ENCODE measurements at places on chromosomes 3 and 15.

DNA sequence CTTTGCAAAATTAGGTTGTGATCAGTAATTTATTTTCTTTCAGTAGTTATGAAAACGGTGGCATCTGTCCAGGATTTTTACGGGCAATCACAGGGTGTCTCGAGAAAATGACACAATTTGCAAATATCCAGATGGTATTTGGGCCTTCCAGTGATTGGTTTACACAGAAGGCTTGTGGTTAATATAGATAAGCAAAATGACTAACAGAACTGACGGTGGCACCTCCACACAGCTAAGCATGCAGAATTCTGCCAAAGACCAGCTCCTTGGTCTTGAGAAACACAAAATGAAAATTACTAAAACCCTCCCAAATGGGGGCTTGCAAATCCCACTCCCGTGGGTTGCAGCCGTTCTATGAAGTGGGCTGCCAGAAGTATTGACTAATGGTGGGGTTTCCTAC, 5.5 kb downstream of the ARHGEF3 start:
- DNase-seq: no peak

DNA sequence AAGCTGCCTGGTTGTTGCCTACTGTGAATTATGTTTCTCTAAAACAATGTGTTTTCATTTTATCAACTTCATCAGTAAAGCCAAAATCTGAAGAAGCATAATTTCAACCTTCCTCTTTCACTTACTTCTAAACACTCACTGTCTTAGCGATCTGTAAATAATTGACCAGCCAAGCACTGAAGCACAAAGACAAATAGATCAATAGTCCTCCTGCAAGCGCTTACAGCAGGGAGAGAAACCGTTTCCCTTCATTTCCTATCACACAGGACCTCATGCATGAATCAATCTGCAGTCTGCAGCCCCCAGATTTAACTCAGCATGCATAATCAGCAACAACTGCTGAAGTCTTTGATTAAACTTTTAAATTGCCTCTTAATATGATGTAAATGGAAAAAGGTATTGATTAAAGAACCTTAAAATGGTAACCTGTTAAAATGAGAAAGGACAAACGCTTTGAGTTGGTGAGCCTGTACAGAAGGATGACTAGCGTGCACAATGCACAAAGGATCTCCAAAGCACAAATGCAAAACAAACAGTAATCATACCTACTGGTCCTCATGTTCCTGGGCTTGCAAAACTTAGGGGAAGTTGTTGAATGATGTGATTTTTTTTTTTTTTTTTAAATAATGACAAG, 370.2 kb upstream of the ZNF385D start:
- no peak for DNase-seq

DNA sequence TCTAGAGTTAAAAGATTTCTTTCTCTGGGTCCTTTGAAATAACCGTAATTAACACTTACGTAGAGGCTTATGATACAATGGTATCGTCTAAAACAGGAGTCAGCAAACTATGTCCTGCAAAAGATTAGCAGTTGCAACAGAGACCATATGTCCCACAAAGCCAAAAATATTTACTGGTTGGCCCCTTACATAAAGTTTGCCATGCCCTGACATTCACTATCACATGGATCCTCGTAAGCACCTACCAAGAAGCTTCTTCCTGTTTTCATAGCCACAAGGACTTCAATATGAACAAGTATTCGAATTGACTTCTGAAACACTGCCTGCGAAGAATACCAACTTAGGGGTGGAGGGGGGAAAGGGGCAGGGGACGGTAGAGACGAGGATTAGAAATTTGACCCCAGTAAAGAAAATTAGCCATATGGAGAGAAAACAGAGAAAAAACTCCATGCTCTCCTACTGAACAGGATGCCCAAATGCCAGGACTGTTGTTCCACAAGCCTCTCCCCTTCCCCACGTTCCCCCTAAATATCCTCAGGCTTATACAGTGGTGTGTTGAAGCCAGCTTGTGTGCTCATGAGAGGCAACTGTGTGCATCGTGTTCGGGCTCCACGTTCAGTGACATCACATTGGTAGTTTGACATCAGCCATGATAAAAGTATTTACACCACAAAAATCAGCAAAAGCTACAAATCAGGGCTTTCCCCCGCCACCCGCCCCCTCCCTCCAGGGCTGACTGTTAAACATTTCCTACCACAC, 144.1 kb upstream of the HES1 start:
- no peak for DNase-seq

DNA sequence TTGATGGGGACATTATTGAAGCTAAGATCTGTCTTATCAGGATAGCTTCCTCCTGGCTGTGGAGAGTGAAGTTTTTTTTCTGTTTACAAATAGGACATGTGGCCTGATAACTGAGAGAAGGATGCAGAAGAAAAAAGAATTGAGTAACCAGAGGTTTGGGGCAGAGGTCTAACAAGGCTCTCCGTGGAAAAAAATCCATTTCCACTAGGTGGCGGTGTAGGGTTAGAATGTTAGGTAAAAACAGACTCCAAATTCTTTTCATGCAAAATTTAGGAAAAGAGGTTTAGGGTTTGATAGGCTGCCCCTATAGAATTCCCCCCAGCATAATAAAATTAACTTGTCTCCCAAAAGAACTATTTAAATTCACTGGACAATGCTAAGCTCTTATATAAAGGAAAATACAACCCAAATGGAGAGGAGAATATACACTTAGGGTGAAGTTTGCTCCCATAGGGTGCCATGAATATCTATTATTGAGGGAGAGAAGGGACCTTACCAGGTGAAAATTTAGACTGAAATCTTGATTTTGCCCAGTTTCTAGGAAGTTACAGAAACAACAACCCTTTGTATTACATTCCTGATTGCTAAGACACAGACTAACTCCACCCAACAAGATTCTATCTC, 1560.4 kb downstream of the OTOL1 start:
- DNase-seq: peak; percentile 83

DNA sequence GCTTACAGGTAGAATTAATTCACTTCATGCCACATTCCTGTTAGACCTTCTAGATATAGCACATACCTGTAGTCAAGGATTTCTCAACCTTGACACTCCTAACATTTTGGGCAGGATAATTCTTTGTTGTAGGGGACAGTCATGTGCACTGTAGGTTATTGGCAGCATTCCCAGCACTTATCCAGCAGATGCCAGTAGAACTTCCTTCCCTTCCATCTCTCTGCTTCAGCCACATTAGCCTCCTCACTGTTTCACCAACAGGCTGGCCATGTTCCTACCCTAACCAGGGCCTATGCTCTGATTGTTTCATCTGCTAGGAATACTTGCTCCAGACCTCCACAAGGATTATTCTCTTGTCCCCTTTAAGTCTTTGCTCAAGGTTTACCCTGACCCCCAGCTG, 68.0 kb upstream of the STAC start:
- no peak for DNase-seq

GRCh38 chr3:193556841-193557240, 2.1 kb upstream of the ATP13A4 start:
- DNase-seq: no peak

GRCh38 chr3:24830230-24831152, 335.8 kb upstream of the THRB start:
- no peak for DNase-seq

- DNase-seq: no peak
Measured at GRCh38 chr15:33746203-33746602, 222.1 kb upstream of the CHRM5 start.

GRCh38 chr3:98972155-98972554, 70.7 kb upstream of the DCBLD2 start:
- DNase-seq: no peak

- DNase-seq: no peak
Measured at GRCh38 chr3:171173736-171174135, 147.2 kb upstream of the SLC2A2 start.

- no peak for DNase-seq
Measured at GRCh38 chr3:21331857-21332256, 419.2 kb downstream of the ZNF385D start.

GRCh38 chr3:141493184-141493583, 6.4 kb downstream of the RASA2 start:
- no peak for DNase-seq

GRCh38 chr15:61749169-61749568, 311.1 kb downstream of the VPS13C start:
- DNase-seq: no peak

- no peak for DNase-seq
Measured at GRCh38 chr3:182626484-182627467, 166.5 kb upstream of the ATP11B start.

DNA sequence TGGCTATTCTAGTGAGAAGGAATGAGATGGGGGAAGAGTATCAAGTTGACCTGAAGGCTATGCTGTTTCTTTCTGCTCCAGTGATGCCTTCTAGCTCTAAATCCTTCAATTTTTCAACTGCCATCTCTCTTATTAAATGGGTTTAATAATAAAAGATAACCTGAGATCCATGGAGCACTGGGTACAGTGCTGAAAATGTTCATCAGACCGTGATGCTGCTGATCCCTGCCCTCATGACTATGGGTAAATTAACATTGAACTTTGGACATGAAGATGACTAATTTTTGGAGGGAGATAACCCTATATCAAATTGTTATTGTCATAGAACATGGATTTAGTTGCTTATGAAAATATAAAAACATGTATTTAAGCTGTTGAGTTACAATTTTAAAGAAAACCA, 27.7 kb upstream of the SLC2A2 start:
- DNase-seq: no peak

DNA sequence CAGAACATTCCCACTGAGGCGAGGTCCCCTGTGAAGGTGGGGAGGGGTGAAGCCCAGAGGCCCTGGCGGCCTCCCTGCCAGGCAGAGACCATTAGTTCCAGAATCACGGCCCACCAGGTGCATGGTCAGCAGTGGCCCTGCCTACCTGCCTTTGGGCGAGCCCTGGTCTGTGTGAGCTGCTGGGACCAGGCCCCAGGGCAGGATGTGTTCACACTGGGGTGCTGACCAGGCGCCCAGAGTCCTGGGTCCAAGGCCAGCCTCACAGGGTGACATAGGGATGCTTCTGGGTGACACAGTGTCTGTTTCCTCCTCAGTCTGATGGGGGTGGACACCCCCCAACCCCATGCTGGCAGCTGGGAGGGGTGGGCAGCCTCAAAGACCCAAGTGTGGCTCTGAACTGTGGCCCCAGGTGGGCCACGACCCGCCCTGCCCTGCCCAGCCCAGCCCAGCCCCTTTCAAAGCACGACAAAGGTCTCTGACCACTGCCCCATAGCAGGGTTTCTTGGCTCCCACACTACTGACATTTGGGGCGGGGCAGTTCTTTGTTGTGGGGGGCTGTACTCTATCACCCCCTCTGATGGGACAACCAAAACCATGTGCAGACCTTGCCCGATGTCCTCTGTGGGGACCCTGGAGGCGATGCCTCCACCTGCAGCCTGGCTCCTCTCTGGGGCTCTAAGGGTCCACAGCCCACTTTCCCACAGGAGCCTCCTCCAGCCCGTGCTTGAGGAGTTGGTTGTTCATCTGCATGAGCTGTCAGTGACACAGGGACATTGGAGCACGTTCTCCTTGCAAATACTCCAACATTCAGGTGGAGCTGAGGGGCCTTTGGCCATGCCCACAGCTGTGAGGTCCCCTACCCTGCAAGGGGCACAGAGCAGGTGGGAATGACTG, 44.8 kb upstream of the SLC41A3 start:
- no peak for DNase-seq

DNA sequence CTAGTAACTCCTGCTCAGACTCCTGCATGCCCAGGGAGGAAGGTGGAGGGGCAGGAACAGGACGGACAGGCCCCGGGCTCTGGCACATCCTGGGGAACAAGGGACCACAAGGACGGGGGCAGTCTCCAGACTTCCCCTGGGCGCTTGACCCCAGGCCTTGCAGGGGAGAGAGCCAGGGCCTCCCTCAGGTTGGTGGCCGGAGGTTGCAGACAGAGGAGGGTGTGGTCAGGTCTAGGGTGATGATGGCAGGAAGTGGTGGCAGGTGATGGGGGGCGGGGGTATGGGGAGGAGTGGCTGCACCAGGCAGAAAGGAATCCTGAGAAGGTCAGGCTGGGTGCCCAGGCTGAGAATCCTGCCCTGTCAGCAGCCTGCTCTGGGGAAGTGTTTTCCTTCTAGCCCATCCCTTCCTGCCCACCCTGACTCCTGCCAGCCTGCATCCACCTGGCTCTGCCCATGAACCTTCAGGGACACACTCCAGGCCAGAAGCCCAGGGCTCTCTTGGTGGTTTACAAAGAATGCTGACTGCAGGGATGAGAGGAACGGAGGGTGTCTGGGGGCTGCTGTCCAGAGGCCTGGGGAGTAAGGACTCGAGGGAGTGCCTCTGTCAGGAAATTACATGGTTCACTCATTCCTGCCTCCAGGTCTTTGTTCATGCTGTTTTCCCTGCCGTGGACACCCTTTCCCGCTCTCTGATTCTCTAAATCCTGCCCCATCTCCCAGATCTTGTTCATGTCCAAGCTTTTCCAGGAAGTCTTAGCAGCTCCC, 15.8 kb downstream of the LOXL1 start:
- DNase-seq: peak; percentile 81

DNA sequence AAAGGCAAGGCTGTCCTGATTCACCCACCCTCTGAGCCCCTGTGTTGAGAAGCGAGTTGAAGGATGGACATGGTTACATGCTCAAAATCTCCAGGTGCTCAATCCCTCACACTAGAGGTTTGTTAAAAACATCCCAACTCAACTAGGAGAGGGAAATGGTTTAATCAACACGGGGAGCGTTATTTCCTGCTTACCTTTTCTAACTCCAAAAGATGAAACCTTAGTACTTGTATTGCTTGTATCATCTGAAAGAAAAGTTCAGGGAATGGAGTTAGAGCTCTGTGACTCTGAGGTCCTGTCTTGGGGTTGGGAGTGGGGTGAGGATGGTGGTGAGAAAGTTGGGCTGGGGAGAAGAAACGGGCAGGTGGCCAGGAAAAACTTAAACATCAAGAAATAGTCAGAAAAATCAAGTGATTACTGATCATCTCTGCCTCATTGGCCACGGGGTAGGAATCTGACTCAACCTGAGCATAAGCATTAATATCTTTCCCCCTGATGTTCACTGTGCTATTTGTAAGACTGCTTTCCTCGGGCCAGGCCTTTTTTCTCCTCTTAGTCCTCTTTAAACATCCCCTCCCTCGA, 5.9 kb downstream of the MEIS2 start:
- no peak for DNase-seq

DNA sequence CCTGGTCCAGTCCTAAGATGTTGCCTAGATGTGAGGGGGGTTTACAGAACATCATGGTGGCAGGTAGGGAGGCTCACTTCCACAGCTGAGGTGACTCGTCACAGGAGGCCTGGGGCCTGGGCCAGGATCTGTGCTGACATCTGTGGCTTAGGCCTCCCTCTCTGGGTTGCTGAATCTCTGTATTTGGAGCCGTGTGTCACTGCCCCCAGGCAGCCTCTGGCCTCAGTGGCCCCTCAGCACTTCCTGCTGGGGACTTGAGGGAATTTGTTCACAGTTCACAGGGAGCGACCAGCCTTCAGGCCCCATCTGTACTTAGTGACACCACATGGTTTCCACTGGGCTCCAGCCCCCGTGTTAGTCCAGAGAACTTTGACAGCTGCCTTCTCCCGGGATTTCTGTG, 41.7 kb upstream of the ADAMTSL3 start:
- no peak for DNase-seq

- DNase-seq: no peak
Measured at GRCh38 chr3:164940745-164941144, 137.6 kb downstream of the SI start.
